ENCODE measurements at places on chromosomes 6 and 20. TPM values are rescaled to one million over a fixed set of nuclear protein-coding genes. Genes with fewer than 3 reads are reported as not detected.

- no peak overlapping the region for H3K4me3 ChIP-seq
- no peaks in the 10 kb centered on the region for H3K27me3 ChIP-seq
- no peak for DNase-seq
- no peaks in the 10 kb centered on the region for H3K36me3 ChIP-seq
Observed at GRCh38 chr20:63435552-63435951, 36.9 kb downstream of the KCNQ2 start.

The TXLNB gene
- not detected for total RNA-seq

DNA sequence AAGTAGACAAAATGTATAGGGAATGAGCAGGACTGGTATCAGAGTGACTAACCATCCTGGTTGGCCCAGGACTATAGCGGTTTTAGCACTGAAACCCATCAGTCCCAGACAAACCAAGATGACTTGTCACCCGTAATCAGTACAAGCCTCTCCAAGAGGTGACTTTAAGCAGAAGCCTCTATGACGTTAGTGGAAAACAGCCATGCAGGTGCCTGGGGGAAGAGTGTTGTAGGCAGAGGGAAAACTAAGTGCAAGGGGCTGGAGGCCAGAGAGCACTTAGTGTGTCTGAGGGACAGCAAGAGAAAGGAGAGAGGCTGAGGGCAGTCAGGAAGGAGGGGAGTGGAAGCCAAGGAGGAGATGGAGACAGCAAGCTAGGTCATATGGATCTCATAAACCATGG lies 2.1 kb downstream of the SGK2 start:
- H3K27me3 ChIP-seq = no peaks in the 10 kb centered on the region
- H3K36me3 ChIP-seq = no peaks in the 10 kb centered on the region
- peaks cover 65% of the 10 kb centered on the region for H3K4me1 ChIP-seq
- no peak for DNase-seq
- H3K4me3 ChIP-seq = no peak overlapping the region
- H3K27ac ChIP-seq = no peak overlapping the region

GRCh38 chr6:8329562-8329961 lies 105.8 kb downstream of the SLC35B3 start:
- H3K4me3 ChIP-seq = no peak overlapping the region
- no peak for DNase-seq
- no peak overlapping the region for H3K27ac ChIP-seq
- H3K36me3 ChIP-seq = no peaks in the 10 kb centered on the region
- H3K27me3 ChIP-seq = no peaks in the 10 kb centered on the region
- H3K4me1 ChIP-seq = no peaks in the 10 kb centered on the region

The ARG1 gene
- not detected for total RNA-seq

The SIRPD gene
- total RNA-seq = not detected

GRCh38 chr6:37426945-37427510 lies 6.0 kb upstream of the CMTR1 start:
- H3K27ac ChIP-seq = no peak overlapping the region
- H3K4me1 ChIP-seq = peaks cover under 1% of the 10 kb centered on the region
- H3K27me3 ChIP-seq = no peaks in the 10 kb centered on the region
- DNase-seq = no peak

The C6orf52 gene
- total RNA-seq = not detected

The MAK gene
- total RNA-seq = 0.26 TPM

DNA sequence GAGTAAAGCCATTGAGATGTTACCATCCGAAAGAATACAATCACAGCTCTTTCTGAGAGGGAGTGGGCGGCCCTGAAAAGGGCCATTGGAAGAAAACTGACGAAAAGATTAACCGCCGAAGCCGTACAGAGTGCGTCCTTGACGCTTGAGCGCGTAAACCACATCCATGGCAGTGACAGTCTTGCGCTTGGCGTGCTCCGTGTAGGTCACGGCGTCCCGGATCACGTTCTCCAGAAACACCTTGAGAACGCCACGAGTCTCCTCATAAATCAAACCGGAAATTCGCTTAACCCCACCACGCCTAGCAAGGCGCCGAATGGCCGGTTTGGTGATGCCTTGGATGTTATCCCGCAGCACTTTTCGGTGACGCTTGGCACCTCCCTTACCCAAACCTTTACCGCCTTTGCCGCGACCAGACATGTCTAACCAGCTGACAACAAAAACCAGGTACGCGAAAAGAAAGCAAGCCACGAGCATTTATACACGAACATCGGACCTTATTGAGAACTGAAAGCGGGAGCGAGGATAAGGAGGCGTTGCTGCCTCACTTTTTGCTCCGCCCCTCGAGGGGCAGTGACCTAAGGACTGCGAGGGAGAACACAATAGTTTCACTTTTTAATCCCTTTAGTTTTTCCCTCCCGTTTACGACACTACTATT lies 60.3 kb upstream of the HFE start:
- peaks cover 26% of the 10 kb centered on the region for H3K4me1 ChIP-seq
- no peaks in the 10 kb centered on the region for H3K27me3 ChIP-seq
- H3K27ac ChIP-seq = peak overlapping the region; percentile 86

DNA sequence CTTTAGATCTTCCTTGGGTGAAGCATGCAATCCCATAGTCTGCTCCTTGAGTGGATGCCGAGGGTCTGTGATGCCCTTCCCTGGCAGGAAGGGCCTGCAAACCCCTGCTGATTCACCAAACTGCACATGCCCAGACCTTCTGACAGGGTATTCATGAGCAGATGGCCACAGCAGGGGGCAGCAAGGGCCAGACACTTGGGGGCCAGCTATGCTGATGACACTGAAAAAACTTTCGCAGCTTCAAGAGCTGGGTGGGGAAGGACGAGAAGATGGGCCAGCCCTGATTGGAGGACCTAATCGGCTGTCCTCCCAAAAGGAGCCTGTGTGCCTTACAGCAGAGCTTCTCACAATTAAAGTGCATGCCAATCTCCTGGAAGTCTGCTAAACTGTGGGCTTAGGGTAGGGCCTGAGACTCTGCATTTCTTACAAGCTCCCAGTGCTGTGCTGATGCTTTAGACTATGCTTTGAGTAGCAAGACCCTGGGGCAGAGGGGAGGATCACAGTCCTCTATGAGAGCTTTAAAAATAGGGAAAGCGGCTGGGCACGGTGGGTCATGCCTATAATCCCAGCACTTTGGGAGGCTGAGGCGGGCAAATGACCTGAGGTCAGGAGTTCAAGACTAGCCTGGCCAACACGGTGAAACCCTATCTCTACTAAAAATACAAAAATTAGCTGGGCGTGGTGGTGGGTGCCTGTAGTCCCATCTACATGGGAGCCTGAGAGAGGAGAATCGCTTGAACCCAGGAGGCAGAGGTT lies 15.2 kb upstream of the GDAP1L1 start:
- no peaks in the 10 kb centered on the region for H3K4me1 ChIP-seq
- no peak overlapping the region for H3K27ac ChIP-seq
- H3K27me3 ChIP-seq = no peaks in the 10 kb centered on the region

DNA sequence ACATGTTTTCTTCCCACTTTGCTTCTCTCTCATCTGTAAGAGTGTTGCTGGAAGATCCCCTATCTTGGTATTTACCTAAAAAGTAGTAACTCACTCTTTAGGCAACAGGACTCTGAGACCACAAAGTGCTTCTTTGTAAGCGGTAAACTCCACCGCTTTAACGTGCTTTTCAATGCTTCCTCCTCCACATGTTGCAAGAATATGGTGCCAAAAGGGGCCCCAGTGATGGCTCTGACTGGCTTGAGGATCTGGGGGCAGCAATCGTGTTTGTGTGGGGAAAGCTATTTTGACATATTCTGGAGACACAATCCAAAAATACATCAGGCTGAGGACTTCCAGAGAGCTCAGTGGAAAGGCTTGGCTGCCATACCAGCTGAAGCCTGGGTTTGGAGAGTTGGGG lies 12.4 kb upstream of the CPNE5 start:
- no peak for DNase-seq
- H3K27me3 ChIP-seq = no peaks in the 10 kb centered on the region
- peaks cover 22% of the 10 kb centered on the region for H3K4me1 ChIP-seq

The WFDC2 gene
- total RNA-seq = 11.9 TPM

The PROCR gene
- 14.8 TPM for total RNA-seq

DNA sequence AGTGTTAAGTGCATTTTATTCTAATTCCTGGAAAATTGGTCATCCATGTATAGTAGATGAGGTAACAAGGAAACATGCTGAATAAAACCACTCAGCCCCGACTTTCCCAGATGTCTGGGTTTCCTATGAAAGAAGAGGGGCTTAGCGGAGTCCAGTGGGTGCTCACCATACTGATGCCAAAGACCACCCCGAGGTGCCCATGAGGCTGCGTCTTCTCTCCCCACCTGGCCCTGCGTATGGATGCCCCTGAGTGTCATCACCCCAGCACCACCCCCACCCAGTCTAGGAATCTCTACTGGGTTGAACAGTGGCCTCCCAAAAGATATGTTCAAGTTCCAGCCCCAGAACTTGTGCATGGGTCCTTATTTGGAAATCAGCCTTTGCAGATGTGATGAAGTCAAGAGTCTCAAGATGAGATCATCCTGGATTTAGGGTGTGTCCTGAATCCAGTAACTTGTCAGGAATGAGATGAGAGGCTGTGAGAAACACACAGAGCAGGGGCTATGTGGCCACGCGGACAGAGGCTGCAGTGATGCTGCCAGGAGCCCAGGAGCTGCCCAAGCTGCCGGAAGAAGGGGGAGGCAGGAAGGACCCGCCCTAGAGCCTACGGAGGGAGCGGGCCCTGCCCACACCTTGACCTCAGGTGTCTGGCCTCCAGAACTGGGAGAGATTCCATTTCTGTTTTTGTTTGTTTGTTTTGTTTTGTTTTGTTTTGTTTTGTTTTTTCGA lies 124.6 kb upstream of the CDH4 start:
- no peak overlapping the region for H3K4me3 ChIP-seq
- H3K4me1 ChIP-seq = no peaks in the 10 kb centered on the region
- H3K27ac ChIP-seq = no peak overlapping the region

DNA sequence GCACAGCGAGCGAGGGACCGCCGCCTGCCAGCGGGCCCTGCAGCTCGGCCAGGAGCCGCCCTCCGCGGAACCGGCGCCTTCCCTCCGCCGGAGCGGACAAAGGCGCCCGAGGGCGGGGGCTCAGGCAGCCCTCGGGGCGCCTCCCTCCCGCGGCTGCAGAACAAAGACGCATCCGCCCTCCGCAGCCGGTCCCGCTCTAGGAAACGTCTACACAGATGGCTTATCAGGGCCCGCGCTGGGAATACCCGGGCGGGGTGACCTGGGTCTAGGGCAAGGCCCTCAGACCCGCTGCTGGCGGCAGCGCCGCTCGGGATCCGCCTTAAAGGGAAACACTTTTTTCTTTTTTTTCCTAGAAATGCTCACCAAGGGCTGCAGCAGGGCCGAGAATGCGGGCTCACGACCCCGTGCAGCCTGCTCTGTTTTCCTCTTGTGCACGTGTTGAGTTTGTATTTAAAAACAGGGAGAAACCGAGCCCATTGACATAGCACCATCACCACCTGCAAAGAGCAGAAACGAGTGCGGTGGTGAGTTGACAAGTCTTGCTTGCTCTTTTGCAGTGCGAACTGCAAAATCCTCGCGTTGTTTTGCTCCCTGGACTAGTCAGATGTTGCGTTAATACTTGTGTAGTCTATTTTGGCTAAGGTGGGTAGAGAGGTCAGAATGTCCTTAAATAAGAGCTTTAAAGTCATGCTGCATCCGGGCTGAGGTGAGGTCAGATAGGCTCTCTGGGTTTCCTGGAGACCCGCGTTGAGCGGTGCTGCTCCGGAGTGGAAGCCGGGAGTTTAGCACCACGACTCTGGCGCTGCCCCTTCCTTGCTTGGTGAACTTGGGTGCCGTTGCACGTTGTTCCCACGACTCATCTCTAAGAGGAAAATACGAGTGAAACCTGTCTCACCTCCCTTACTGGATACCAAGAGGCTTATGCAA lies 1.1 kb upstream of the RPS6KA2 start:
- no peaks in the 10 kb centered on the region for H3K36me3 ChIP-seq
- peak overlapping the region; percentile 3 for H3K4me3 ChIP-seq
- no peaks in the 10 kb centered on the region for H3K27me3 ChIP-seq
- H3K4me1 ChIP-seq = peaks cover 34% of the 10 kb centered on the region
- DNase-seq = peak; percentile 71

DNA sequence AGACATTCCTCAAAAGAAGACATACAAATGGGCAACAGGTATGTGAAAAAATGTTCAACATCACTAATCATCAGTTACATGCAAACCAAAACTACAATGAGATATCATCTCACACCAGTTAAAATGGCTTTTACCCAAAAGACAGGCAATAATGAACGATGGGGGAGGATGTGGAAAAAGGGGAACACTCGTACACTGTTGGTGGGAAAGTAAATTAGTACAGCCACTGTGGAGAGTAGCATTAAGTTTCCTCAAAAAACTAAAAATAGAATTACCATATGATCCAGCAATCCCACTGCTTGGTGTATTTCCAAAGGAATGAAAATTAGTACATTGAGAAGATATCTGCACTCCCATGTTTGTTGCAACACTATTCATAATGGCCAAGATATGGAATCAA lies 8.6 kb upstream of the TMEM170B start:
- no peaks in the 10 kb centered on the region for H3K4me1 ChIP-seq
- H3K4me3 ChIP-seq = no peak overlapping the region
- H3K27ac ChIP-seq = no peak overlapping the region

The C20orf141 gene
- total RNA-seq = not detected

GRCh38 chr20:40669692-40670091 lies 19.3 kb downstream of the MAFB start:
- H3K4me1 ChIP-seq = peaks cover 18% of the 10 kb centered on the region
- H3K27me3 ChIP-seq = no peaks in the 10 kb centered on the region
- no peak for DNase-seq
- H3K27ac ChIP-seq = no peak overlapping the region
- no peaks in the 10 kb centered on the region for H3K36me3 ChIP-seq

The FNDC1 gene
- 0.52 TPM for total RNA-seq

- no peak for DNase-seq
- H3K4me1 ChIP-seq = peaks cover 27% of the 10 kb centered on the region
- H3K27ac ChIP-seq = no peak overlapping the region
- no peaks in the 10 kb centered on the region for H3K36me3 ChIP-seq
- no peaks in the 10 kb centered on the region for H3K27me3 ChIP-seq
Observed at GRCh38 chr6:15369838-15370237, 124.0 kb downstream of the JARID2 start.

Data from body of pancreas (tissue), 4 donors.